ENCODE measurements at places on chromosomes 5 and 9.

DNA sequence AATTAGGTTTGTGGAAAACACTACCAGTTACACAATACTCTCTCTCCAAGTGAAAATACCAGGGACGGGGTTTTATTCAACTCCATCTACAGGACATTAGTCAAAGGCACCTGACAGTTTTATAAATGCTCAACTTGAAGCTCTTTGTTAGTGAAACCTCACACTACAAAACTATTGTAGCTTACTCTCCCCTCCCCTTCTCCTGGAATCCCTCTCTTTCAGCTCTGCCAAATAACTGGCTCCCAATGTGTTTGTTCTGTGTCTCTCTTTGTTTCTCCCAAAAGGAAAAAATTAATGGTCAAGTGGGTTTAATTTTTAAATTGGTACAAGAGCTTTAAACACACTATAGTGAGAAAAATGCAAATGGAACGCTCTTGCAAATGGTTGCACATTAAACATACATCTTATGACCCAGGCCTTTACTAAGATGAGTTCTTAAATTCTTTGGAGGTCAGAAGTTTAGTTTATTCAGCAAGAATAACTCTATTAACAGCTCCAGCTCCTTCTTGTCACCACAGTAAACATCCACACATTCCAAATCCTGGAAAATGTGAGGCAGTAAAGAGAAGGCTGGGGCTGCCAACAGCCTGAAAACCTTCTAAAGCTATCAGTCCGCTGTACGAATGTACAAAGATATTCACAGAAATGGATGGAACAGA is 48.4 kb downstream of the ZNF608 start:
- DNase-seq = no peak

DNA sequence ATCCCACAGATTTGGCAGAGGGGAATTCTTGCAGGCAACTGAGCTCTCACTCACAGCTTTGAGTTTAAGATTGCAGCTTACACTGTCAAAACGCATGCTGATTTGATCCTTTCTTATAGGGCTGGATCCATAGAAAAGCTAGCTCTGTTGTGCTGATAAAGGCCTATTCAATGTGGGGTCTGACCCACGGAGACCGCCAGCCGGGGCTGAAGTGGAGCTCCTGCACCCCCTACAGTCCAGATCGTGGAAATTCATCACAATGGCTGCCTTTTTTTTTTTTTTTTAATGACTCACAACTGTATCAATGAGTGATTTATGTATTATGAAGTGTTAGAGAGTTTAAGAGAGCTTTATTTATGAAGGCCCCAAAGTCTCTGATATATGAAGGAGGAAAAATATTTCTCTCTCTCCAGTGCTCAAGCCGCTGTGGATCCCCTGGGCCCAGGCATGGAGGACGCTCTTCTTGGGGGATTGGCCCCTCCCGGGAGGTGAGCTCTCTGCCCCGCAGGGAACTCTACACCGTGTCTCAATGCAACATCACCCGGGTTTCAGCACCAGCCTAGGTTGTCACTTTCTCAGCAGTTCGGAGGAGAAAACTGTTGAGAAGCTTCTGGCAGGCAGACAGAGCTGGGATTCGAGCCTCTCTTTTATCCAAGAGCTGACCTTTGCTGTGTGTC is 700.2 kb downstream of the IRX1 start:
- no peak for DNase-seq

GRCh38 chr5:97162045-97162444 is 19.6 kb upstream of the LIX1 start:
- DNase-seq = no peak

- DNase-seq = no peak
Observed at GRCh38 chr9:108543251-108543778, 312.5 kb downstream of the ACTL7B start.

- DNase-seq = no peak
Observed at GRCh38 chr5:146130440-146131045, 25.2 kb upstream of the PLAC8L1 start.

GRCh38 chr9:97510797-97511654 is 9.6 kb downstream of the TMOD1 start:
- DNase-seq = peak; percentile 55

DNA sequence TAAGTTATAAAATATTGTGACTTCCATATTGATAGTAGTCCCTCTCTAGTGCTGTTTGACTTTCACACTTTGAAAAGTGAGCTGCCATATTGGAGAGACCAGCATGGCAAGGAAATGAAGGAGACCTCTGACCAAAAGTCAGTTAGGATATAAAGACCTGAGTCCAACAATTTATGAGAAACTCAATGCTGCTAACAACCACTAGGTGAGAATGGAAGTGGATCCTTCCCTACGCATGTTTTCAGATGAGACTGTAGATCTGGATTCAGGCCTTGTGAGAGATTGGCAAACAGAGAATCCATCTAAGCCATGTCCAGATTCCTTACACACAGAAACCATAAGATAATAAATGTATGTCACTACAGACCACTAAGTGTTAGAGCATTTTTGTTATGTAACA is 81.6 kb downstream of the CTNND2 start:
- no peak for DNase-seq

- DNase-seq = no peak
Observed at GRCh38 chr9:87290241-87291052, 207.2 kb upstream of the DAPK1 start.

GRCh38 chr9:110808599-110808980 is 140.0 kb downstream of the MUSK start:
- DNase-seq = no peak

All from mesenteric fat pad (tissue), 1 donor.